Aorta (tissue), 5 donors: ENCODE measurements at places on chromosomes 6 and 20. TPM values are rescaled to one million over a fixed set of nuclear protein-coding genes. Genes with fewer than 3 reads are reported as not detected.

Gene ANKRD66
- polyA plus RNA-seq = not detected

Gene CTAGE9
- polyA plus RNA-seq = not detected

Gene CST1
- polyA plus RNA-seq = not detected

- no peak for DNase-seq
Observed at GRCh38 chr20:51460569-51461265, 81.8 kb downstream of the NFATC2 start.

GRCh38 chr6:105872249-105872648 is 213.9 kb upstream of the PRDM1 start:
- DNase-seq = no peak

GRCh38 chr20:64077876-64078551 is 1.3 kb downstream of the RGS19 start:
- DNase-seq = no peak

- DNase-seq = no peak
Observed at GRCh38 chr6:166760288-166760687, 133.2 kb upstream of the RPS6KA2 start.

- no peak for DNase-seq
Observed at GRCh38 chr6:29466241-29466640, 9.3 kb downstream of the OR2H1 start.

- DNase-seq = peak; percentile 69
Observed at GRCh38 chr6:47097092-47097945, 55.2 kb upstream of the ADGRF1 start.

DNA sequence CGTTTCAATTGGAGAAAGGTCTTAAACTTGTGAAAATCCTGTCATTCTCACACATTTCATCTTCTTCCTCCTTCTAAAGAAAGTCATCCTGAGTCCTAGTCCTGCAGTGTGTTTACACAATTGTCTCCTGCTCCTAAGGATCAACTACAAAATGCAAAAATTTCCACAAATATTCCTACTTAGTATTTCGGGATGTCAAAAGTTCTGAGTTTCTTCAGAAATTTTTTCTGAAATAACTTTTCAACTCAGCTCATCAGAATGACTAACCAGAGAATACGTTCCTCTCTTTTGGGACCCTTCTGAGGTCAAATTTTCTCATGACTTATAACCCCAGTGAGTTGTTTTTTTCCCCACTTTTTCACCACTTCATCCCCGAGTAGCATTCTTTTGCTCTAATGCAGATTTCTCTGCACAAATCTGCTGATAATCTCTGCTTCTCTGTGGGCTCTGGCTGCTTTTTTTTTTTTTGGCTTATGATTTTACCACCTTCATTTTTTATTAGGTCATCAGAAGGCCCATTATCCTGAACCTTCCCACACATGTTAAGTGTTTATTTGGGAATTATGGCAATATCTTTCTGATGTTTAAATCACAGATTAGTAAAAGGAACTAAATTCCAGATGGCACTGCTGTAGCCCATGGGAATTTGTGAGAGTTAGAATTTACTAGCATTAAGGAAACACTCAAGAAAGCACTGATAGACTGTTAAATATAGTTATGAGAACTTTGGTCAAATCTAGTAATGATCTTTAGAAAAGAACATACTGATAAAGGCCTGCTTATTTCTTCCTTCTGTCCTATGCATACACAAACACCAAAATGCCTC is 41.4 kb downstream of the MAP3K5 start:
- DNase-seq = no peak

DNA sequence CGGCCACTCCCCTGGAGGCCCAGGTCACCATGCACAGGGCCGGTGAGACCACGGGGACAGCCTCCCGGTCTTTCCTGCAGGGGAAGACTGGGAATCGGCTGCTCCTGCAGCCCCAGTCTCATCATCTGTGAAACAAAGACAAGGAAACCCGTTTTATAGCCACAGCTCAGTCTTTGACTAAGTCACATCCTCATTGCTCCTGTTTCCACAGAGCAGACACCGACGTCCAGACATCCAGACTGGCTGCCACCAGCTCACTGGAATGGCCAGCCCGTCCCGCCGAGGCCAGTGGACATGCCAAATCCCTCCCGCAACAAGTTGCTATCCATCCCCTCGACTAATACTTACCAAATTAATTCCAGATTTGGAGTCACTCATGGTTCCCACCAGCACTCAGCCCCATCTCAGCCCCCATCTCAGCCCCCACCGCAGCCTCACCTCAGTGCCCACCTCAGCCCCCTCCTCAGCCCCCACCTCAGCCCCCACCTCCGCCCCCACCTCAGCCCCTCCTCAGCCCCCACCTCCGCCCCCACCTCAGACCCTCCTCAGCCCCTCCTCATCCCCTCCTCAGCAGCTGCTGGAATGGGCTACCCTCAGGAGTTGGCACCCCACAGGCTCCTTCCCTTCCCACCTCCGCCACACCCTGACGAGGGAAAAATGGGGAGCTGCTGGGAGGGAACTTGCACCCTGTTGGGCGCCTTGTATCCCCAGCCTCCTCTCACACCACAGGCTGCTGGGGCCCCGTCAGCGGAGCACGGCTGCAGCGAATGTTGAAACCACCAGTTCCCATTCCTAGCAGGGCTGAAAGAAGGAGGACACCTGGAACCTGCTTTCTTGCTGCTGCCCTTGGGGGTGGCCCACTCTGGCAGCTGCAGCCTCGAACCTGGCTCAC is 48.7 kb downstream of the YTHDF1 start:
- no peak for DNase-seq

DNA sequence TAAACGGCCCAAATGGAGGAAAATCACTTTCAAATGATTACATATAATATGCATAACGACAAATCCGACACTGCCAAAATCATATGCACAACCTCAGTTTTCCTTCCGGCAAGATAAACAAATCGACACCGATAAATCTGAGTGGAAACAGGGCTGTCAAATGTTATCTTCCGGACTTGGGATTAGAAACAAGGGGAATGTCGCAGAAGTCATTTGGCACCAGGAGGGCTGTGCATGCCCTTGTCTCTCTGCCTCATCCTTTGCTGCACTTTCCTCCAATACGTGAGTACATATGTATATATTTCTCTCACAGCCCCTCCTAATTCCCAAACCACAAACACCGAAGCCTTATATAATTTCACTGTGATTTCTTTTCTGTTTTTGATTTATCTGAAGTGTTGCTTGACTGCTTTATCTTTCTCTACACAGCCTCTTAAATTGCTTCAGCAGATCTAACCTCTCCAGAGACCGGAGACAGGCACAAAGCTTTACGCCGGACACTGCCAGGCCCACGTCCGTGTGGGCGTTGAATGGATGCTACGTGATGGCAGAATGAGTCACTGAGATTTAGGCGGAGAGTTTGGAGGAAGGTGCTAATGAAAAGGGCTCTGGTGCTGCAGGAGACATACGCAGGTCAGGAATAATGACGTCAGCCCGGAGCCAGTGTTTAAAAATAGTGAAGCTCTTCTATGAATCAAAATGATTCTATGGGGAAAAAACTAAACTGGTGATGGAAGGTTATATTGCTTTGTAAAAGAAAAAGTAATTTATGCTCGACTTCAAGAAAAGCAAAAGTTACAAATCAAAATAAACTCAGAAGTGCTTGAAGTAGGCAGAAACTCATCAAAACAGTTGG is 21.0 kb upstream of the PRELID3B start:
- DNase-seq = no peak

GRCh38 chr6:37142050-37142614 is 27.8 kb upstream of the PIM1 start:
- DNase-seq = no peak

GRCh38 chr6:16533721-16534136 is 227.5 kb downstream of the ATXN1 start:
- no peak for DNase-seq

GRCh38 chr20:32449057-32449889 is 91.1 kb downstream of the ASXL1 start:
- peak; percentile 47 for DNase-seq

DNA sequence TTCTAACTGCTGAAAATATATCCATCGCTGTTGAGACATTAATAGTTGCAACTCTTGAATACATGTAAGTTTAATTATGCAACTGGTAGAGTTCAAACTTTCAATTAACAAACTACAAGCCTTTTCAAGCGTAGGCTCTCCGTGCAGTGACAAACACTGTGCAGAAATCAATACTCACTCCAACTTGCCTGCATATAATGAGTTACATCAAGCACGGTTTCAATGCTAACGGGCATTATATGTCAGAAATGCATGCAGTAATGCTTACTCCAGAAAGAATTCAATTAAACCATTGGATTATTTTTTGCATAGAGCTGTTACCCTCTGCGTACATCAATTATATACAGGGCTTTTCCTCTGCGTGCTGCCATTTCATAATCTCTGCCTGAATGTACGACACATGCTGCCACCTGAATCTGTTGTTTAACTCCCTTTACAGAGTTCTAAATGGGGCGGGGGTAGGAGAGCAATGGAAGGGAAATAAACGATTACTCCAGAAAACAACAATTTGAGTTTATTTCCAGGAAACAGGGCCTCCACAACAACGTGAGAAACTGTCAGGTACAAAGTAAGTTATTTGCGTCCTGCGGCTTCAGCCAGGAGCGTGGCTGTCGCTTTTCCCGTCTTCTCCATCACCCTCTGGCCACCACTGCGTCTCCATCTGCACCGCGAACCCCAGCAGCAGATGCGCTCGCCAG is 1.8 kb downstream of the PTPRK start:
- no peak for DNase-seq

DNA sequence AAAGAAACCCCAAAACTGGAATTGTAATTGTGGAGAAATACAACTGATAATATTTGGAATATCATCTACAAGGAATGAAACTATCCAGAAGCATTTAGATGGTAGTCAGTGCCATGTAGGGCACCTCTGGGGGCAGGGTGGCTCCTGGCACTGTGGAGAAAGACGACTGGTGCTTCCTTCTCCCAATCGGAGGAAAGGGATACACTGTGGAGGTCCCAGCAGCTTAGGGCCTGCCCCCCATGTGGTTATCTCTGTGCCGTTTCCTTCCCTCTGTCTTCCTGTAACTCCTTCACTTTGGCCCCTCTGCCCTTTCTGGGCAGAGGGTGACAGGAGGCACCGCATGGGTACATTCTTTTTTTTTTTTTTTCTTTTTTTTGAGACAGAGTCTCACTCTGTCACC is 178.4 kb downstream of the MTHFD1L start:
- no peak for DNase-seq

GRCh38 chr20:19374216-19374615 is 161.8 kb downstream of the SLC24A3 start:
- DNase-seq = no peak
